Activated CD4-positive, alpha-beta T cell treated with anti-CD3 and anti-CD28 coated beads for 4 hours (primary cell): ENCODE measurements at places on chromosomes 5 and 9.

GRCh38 chr5:14767735-14768507 is 103.4 kb downstream of the OTULIN start:
- no peak for DNase-seq

DNA sequence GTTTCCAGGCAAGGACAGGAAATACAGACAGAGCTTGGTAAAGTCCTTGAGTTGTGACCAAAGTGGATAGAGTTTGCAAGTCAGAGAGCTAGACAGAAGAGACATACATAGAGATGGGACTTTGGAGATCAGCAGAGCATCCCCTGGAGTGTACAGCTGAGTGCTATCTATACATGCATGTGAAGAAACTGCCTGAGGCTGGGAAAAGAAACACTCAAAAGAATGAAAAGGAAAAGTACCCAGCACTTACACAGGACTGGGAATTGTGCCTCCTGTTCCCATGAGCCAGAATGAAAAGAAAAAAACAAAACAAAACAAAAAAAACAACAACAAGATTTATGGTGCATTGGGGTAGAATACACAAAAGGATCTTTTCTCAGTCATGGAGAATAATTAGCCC is 606.4 kb downstream of the ZNF608 start:
- DNase-seq, result no peak

DNA sequence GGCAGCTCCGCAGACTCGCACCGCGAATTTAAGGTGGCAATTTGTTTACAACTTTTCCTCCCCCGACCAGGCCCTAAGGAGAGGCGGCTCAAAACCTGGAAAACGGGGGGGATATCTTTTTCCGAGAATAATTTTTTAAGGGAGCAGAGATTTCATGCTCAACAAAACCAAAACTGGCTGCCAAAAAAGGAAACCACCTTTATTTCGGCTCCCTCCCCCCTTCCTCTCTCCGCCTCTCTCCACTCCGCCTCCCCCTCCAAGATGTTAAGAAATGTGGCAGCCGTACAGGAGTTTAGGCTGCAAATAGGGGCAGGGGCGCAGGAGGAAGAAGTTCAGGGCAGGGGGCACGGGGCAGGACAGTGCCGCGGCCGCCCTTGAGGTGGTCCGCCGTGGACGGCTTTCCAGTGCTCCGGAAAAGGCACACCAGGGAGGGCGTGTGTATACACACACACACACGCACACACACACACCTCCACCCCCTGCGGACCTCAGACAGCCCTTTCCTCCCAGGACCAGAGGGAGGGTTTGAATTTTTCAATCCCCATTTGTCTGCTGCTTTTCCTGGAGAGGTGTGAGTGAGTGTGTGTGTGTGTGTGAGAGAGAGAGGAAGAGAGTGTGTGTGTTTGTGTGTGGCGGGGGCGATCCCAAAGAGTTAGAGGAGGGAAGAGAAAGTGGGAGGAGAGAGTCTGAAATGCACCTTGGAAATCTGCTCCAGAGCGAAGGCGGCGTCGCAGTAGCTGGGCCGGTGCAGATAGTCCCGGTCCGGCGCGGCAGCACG is 9.1 kb downstream of the PTCH1 start:
- DNase-seq, result peak; percentile 39

DNA sequence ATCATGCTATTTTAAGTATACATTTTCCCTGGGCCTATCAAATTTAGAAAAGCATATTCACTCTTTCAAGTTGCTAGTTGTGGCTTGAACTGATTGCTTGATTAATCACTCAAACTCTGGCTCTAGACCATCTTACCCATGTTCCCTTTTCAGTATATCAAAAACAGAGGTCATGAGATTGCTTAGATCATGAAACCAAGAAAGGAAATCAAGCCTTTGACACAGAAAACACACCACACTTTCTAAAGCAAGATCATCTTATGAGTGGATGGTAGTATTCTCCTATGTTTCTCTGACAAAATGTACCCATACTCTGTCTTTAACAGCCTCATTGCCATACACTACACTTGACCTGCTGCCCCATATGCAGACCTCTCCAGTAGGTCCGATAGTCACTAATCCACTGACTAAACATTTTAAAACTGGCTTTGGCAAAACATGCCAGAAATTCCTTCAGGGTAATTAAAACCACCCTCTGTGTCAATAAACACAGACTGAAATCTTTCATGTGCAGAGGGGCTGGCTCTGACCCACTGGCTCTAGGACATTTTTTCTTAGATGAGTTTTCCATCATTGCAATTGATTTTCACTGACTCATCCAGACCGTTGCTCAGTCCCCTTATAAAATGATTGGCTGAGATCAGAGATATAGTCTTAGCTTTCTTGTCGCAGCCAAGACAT is 18.2 kb downstream of the PPP2R2B start:
- DNase-seq, result no peak

DNA sequence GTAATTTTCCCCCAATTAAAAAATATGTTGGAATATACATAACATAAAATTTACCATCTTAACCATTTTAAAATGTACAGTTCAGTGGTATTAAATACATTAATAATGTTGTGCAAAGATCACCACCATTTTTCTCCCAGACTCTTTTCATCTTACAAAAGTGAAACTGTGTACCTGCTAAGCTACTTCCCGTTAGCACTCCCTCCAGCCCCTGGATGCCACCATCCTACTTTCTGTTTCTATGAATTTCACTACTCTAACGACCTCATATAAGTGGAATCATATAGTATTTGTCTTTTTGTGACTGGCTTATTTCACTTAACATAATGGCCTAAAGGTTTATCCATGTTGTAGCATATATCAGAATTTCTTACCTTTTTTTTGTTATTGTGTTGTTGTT is 112.9 kb downstream of the HSPA4 start:
- no peak for DNase-seq

DNA sequence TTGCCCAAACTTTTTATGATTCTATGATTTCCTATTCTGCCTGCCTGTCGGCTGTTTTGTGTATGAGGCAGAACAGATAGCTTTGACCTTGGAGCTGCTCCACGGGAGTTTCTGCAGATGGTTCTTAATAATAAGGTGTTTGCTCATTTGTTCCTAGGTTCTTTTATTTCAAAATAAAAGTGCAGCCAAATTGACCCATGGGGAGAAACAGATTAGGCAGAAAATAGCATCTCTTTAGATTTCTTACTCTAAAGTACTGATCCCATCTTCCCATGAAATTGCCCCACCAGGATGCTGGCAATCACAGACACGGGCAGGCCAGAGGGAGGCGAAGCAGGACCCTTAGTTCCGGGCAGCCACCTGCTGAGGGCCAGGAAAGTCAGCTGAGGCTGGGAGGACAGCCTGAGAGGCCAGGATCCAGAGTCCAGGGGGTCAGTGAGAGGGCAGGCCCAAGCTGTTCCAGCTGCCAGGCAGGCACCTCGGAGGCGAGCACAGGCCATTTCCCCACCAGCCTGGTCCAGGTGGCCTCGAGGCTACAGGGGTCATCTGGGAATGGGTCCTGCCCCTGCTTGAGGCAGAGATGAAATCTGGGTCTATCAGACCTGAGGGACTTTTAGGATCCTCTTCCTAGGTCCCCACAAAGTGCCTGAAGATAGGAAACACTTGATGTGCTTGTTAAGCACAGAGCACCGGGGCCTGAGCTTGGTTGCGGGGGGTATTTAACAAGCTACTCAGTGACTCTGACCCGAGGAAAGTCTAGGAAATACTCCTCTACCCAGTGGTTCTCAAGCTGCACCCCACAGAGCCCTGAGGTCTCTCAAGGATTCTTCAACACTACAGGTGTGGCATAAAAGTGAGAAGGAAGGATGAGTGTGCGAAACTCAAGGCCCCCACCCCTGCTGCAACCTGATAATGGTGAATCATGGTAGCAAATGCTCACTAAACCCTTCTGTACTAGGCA is 145.4 kb downstream of the CMYA5 start:
- no peak for DNase-seq

DNA sequence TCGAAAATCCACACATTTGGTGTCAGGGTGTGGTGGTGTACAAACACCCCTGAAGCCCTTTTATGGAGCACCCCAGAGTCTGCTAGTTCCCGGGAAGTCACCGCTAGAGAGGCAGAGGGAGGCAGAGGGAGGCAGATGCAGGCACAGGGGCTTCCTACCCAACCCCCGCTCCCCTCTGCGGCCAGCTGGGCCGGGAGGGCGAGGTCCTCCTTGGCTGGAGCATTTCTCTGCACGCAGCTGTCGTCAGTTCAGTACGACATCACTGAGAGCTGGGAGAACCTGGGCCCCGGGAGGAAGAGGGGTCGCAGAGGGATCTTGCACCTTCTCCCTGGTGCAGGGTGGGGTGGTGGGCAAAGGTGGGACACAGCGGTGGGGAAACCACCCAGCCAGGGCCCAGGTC is 15.8 kb upstream of the UBAC1 start:
- no peak for DNase-seq

DNA sequence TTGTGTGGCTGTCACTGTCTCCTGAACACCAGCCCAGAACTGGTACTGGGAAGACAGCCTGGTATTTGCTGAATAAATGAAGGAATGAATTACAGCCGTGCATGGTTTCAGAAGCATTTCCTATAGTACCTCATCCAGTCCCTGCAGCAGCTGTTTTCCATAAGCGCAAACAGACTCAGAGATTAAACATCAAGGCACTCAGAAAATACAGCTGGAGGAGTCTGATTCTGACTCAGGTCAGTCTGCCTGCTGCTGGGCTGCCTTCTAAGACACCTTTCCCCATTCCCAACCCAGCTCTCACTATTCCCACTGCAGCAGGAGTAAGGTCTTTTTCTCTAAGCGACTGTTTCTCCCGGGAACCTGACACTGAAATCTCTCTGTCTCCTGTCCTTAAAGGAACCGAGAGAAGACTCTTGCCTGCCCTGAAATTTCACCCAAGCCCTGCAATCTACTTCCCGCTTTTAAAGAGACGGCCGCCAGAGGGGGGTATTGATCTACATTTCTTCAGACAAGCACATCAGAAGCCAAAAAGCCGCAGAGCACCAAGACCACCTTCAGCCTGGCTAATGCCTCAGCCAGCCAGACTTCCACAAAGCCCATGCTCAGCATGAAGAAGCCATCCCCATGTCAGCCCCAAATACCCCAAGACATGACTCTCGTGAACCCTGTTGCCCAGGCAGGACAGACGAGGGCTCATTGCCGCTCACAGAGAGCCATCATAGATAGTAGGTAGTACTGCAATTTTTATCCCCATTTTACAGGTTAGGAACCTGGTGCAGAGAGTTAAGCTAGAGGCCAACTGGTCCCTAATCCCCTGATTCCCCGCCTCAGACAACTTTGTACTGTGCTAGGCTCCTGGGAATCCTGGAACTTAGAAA is 5.4 kb upstream of the FOXI1 start:
- peak; percentile 54 for DNase-seq
